Spinal cord (tissue), 10 donors: ENCODE measurements at places on chromosomes 3 and 15.
A peak's percentile ranks its signal among the peaks of the same experiment; 100 is the strongest.

DNA sequence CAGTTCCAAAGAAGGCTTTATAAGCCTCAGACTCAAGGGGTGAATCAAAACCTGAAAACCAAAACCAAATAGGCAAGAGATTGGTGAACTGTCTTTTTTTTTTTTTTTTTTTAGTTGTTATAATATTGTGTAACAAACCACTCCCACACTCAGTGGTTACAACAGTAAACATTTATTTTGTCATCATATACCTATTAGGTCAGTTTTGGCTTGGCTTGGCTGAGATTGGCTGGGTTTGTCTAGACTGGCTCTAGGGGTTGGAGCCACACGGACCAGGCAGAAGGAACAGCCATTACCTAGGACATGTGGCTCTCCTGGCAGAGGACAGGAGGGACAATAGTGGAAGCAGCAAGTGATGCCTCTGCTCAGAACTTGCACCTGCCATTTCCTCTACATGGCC, 26.4 kb upstream of the RYR3 start:
- DNase-seq, result no peak

- no peak for DNase-seq
Measured at GRCh38 chr3:172530566-172530965, 7.3 kb upstream of the TNFSF10 start.

GRCh38 chr3:157127831-157128767, 31.8 kb downstream of the CCNL1 start:
- no peak for DNase-seq

DNA sequence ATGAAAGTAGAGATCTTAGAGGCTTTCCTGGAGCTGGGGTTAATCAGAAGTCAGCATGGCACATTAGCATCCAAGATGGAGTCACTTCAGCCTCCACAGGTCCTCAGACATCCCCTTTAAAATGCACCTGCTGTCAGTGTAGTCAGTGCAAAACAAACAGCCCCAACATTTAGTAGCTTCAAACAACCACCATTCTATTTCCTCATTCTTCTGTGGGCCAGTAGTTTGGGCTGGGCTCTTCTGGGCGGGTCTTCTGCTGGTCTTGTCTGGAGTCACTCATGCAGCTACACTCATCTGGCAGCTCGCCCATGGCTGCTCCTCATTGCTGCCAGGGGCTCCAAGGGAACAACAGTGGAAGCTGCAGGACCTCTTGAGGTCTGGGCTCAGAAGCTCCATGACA, 99.9 kb downstream of the TLE3 start:
- DNase-seq, result peak; percentile 56

DNA sequence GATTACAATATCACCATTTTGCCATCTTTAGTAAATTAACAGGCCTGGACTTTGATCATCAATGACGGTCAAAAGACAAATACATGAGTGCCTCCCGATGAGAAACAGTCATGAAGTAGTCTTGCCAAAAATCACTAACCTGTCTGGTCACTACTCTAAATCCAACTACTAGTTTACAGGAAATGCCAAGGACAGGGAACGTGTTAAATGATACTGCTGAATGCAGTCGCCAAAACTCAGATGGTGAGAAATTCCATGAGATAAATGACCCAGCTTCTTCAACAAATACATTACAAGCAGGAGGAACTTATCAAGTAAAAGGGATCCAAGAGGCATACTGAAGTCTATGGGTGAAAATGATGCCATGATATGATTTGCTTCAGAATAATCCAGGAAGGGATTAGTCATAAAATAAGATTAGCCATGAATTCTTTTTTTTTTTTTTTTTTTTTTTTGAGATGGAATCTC, 35.8 kb upstream of the ATP13A3 start:
- DNase-seq, result no peak

DNA sequence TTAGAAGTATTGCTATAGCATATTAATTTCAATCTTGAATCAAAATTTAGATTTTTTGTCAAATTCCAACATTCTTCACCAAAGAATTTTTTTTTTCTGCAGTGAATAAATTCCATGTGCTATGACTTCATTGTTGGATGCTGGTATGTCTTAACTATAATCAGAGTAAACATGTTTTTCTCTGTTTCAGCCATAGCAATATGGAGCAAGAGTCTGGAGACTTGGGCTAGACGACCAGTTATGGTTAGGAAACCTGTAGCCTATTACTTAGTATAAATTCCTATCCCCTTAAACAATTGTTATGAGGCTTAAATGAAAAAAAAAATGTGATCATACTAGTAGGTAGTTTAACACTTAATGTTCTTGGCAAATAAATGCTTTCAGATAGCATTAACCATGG, 431.9 kb upstream of the FRG2C start:
- DNase-seq, result no peak

DNA sequence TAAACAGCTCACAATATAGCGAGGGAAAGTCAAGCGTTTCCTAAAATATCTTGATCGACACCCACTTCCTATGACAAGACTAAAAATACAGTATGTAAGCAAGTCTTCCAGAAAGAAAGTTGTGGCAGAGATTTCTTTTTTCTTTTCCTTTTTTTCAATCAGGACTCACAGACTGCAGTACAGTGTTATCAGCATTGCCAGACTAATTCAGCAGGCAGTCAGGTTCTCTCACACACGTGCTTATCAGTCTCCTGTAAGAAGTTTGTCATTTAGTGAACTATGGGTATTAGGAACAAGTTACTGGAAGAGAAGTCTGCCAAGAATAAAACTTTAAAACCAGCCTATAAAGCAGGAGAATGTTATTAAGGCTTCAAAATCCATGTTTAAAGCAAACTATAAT, 32.8 kb upstream of the ZNF385D start:
- no peak for DNase-seq

DNA sequence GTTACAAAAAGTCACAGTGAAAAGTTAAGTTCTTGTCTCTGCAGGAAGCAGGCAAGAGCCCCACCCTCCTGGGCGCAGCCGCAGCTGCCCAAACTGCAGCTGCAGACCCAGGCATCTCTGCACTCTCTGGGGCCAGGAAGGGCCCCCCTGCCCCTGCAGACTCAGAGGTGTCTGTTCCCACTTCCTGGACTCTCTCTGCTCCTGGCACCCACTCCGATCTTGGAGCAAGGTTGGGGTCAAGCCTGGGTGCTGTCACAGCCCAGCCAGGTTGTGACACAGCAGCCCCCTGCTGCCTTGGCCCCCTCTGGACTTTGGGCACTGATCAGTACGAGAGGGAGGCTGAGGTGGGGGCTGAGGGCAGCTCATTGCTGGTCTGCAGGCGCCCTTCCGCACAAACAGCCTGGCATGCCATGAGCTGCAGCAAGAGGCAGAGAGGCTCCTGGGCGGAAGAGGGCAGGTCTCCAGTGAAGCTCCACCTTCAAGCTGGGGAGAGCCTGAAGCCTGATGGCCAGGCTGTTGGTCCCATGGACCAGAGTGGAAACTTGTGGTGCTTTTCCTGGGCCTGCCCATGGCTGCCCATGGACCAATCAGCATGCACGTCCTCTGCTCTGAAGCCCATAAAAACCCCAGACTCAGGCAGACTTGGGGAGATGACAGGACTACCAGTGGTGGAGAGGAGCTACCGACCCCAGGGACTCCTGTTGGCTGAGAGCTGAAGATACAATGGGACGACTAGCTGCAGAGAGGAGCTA, 42.9 kb upstream of the LRRFIP2 start:
- DNase-seq, result no peak

DNA sequence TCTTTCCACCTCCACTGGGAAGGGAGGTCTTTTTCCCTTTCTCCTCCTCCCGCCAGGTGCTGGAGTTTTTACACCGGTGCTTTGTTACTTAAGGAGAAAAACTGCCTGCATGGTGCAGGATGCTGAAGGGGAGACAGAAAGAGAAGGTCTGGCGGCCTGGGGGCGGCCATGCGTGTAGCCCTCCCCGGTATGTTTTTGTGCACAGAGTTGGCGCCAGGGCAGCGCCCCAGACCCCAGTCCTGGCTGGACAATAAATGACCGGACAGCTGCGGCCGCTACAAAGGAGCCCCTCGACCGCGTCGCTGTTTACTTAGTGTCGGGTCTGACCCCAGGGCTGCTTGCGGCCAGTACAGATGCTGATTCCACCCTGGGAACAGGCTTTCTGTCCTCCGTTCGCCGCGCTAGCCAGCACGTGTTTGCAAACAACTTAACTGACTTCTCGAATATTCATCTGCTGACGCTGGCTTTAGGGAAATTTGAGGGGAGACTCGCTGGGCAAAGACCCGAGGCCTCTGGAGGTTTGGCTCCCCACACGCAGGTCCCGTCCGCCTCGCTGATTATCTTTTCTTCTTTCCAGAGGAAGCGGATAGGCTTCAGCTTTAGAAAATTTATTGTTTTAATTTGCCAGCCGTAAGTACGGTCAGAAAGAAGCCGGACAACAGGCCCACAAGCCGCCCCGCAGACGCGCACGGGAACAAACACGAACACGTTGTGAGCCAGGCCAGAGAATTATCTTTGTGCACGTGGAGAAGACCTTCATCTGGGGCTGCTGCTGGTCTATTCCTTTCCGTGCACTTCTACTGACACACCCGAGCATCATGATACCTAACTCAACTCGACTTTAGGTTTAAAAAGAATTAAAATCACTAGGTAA, 46.9 kb downstream of the ZIC4 start:
- no peak for DNase-seq

DNA sequence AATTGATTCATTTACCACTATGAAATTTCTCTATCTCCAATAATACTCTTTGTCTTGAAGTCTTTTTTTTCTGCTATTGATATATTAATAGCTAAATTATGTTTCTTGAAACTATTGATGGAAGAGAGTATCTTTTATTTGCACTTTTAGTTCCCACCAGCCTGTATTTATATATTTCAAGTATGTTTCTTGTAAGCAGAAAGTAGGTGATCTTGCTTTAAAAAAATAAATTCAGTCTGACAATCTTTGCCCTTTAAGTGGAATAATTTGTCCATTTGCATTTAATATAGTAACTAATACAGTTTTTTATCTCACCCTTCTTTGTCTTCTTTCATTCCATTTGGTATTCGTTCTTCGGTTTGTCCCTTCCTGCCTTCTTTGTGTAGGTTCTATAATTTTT, 790.5 kb downstream of the MCTP2 start:
- DNase-seq, result no peak

DNA sequence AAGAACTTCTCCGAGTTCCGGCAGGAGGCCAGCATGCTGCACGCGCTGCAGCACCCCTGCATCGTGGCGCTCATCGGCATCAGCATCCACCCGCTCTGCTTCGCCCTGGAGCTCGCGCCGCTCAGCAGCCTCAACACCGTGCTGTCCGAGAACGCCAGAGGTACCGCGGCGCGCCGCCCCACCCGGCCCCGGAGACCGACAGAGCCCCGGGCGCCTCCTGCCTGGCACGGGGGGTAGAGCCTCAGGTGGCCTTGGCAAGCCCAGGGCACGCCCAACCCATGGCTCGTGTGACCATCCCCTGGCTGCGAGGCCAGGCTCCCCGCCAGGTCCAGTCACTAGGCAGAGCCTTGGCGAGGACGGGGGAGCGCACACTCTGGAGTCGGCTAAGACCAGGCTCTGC, 134.1 kb downstream of the LRRK1 start:
- DNase-seq, result no peak

- no peak for DNase-seq
Measured at GRCh38 chr15:80367094-80367493, 37.1 kb upstream of the ARNT2 start.

DNA sequence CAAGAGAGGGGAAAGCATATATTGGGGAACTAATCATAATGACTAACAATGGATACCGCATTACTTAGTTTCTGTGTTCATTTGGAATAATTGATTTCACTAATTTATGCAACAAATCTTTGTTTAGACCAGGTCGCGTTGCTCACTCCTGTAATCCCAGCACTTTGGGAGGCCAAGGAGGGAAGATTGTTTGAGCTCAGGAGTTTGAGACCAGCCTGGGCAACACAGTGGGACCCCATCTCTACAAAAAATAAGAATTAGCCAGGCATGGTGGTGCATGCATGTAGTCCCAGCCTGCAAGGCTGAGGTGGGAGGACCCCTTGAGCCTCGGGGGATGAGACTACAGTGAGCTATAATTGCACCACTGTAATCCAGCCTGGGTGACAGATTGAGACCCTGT, 585.7 kb upstream of the CBLB start:
- no peak for DNase-seq

GRCh38 chr3:12232785-12233300, 56.0 kb upstream of the PPARG start:
- DNase-seq, result no peak

- no peak for DNase-seq
Measured at GRCh38 chr3:16456784-16457415, 56.6 kb downstream of the RFTN1 start.

- no peak for DNase-seq
Measured at GRCh38 chr3:67325231-67325630, 327.1 kb downstream of the KBTBD8 start.

GRCh38 chr3:87121856-87122255, 105.3 kb upstream of the CHMP2B start:
- DNase-seq, result no peak
